ENCODE measurements at places on chromosomes 13 and 19.
A peak's percentile ranks its signal among the peaks of the same experiment; 100 is the strongest.

DNA sequence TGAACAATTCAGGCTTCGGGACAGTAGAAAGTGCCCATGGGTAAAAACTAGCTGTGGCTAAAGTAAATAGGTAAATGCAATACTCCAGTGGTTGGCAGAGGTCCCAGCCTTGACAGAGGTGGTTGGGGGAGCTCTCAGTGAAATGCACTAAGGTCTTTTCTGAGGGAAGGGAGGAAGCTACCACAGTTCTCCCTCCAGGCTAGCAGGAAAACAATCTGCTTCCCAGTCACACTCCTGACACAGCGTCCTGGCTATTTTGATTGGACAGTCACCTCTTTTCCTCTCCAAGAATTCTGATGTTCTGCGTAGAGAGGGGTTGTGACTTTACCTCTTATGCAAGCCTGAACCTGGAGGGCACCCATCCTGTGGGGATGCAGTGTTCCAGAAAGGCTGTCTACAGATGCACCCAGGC, 128.7 kb downstream of the CYSLTR2 start:
- H3K4me3 ChIP-seq: no peak overlapping the region
- H3K4me1 ChIP-seq: no peaks in the 10 kb centered on the region
- no peaks in the 10 kb centered on the region for H3K27me3 ChIP-seq

DNA sequence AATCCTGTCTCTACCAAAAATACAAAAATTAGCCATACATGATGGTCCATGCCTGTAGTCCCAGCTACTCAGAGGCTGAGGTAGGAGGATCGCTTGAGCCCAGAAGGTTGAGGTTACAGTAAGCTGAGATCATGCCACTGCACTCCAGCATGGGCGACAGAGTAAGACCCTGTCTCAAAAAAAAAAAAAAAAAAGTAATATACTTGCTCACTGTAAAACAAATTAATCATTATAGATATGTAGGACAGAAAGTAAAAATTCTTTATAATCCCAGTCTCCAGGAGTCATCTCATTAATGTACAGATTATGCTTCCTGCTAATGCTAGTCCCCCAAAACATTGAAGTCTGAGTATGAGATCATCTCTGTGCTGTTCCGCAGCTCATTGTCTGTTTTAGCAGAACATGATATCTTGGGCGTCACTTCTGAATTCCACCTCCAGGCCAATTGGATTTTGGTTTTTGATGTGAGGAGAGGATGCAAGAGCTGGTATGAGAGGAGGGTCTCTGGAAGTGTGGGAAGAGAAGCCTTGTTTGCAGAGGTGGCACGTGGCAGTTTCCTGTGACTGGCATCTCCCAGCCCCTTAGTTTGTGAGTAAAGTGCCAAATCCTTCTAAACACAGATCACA, 75.4 kb upstream of the NPAS1 start:
- no peak overlapping the region for H3K27ac ChIP-seq
- no peak overlapping the region for H3K4me3 ChIP-seq
- DNase-seq: no peak
- H3K27me3 ChIP-seq: no peaks in the 10 kb centered on the region

DNA sequence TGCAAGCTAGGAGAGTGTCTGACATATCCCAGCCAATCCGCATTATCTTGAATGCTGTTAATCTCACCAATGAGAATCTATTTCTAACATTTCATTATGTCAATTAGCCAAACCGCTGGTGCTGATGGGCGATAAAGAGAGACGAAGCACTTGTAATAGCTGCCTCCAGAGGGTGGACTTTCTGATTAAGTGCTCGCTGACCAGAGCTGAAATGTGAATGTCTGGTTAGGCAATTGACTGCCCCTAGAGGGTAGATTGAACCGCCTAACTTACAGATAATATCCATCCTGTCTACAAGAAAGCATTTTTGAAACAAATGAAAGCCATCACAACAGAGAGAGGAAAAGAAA, 552 bp upstream of the GRWD1 start:
- peaks cover 25% of the 10 kb centered on the region for H3K4me1 ChIP-seq
- peak overlapping the region; percentile 83 for H3K27ac ChIP-seq
- peaks cover 17% of the 10 kb centered on the region for H3K36me3 ChIP-seq
- H3K27me3 ChIP-seq: no peaks in the 10 kb centered on the region

DNA sequence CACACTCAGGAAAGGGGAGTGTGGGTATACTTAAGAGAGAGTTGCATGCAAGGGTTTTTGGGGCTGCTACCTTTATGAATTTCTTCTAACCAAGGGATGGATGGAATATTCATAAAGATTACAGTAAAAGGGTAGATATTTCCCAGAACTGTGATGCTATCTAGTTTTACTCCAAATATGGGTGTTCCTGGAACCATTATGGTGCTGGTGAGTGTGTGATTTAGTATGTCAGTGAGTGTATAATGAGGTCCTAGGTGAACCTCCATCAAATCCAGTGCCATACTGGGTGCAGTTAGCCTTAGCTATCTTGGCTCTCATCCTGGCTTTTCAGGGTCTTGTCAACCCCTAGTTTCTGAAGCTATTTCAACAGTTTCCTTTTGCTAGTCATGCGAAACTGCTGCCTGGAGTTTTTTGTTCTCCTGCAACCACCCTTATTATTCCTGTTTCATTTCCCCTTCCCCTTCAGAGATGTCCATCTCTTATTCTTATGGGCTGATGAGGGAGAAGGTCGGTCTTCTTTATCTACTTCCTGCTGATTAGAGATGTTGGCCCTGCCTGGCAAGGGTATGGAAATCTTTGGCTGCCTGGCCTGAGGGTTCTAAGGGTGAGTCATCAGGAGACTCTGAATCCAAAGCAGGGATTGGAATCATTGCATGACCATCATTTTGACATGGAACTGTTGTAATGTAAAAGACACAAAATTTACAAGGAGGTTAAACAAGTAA, 202.3 kb downstream of the NBEA start:
- no peaks in the 10 kb centered on the region for H3K36me3 ChIP-seq
- no peak overlapping the region for H3K4me3 ChIP-seq
- H3K27me3 ChIP-seq: no peaks in the 10 kb centered on the region
- no peaks in the 10 kb centered on the region for H3K4me1 ChIP-seq
- DNase-seq: no peak

DNA sequence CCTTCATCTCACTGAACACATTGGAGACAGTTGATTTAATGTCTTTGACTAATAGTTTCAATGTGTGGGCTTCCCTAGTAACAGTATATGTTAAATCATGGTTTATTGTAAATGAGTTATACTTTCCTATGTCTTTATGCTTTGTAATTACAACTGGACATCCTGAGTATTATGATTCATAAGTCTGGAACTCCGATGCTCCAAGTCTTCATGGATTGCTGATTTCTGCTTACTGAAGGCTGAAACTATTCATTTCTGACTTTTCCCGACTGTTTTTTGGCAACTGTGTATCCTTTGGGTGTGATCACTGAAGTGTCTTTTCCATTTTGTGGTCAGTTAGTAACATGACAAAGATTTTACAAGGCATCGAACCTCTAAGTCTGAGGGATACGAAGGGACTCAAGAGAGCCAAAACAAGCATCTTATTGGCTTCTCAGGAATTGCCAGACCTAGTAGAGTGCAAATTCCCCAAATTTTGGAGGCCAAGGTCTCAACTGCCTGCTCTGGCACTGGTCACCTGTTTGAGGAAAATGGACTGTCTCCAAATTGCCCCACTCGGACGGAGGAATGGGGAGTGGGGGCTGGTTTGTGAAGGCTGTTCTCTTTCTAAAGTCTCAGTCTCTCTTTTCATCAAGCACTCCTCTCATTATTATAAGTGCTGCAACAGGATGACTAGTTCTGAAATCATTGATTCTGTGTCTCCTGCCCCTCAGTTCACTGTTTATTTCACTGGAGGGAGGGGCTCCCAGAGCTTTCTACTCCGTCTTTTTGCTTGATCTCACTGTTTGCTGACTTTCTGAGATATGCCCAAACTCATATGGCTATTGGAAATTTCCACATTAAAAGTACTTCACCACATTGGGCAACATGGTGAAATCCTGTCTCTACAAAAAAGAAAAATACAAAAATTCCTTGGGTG, 20.2 kb upstream of the CD70 start:
- no peak overlapping the region for H3K27ac ChIP-seq
- no peak for DNase-seq
- H3K4me3 ChIP-seq: no peak overlapping the region

DNA sequence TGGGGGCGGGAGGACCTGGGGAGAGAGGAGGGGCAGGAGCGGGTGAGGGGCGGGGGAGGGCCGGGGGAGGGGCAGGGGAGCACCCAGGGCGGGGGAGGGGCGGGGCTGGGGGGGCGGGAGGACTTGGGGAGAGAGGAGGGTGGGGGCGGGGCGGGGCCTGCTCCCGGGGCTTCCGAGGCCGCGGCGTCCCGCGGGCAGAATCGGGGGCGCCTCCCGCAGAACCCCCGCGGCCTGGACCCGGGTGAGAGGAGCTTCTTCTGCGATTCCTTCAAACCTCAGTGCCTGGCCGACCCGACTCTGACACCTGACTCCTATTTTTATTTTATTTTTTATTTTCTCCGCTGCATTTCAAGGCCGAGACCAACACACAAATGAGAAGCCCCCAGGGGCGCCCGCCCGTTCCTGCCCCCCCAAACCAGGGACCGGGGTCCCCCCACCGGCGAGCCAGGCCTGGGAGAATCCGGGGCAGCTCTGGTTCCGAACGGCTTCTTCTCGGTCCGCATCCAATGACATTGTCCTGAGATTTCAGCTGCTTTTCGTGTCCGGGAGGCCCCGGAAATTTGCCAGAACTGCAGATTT, 470 bp upstream of the GRTP1 start:
- H3K27me3 ChIP-seq: peaks cover 13% of the 10 kb centered on the region
- H3K4me3 ChIP-seq: no peak overlapping the region
- no peak overlapping the region for H3K27ac ChIP-seq
- DNase-seq: no peak
- no peaks in the 10 kb centered on the region for H3K4me1 ChIP-seq
- no peaks in the 10 kb centered on the region for H3K36me3 ChIP-seq

All from CD4-positive, alpha-beta memory T cell (primary cell).